ENCODE measurements at places on chromosomes 1 and 21.

DNA sequence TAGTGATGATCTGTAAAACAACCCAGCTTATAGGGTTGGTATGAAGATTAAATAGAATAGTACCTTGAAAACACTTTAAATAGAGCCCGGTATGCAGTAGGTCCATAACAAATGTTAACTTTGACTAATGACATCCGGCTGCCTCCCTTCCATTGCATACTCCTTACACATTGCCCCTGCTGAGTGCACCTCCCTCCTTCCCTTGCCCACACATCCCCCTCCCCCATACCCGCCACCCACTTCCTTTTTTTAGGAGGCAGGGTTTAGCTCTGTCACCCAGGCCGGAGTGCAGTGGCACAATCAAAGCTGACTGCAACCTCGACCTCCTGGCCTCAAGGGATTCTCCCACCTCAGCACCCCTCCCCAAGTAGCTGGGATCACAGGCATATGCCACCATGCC is 24.4 kb upstream of the ZC3H12A start:
- no peak for DNase-seq

GRCh38 chr1:237590386-237590785 is 300.3 kb downstream of the ZP4 start:
- DNase-seq: no peak

DNA sequence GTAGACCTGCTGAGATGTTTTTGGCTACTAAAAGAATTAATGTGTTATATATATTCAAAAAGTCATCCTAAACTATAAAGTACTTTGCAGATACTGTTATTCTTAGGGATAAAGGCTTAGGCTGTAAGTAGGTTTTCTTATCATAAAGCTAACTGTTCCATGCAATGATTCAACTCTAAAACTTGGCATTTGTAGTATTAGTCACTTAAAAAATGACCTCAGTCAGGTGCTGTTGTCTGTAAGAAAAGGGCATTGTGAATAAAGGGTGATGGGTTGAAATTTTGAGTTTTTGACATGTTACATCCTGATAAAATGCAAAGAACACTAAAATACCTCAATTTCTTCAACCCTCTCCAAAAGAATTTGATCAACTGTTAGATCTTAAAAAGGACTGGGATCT is 32.9 kb downstream of the ADCY10 start:
- DNase-seq: no peak

GRCh38 chr1:109621379-109622136 is 1.9 kb downstream of the AMPD2 start:
- no peak for DNase-seq

DNA sequence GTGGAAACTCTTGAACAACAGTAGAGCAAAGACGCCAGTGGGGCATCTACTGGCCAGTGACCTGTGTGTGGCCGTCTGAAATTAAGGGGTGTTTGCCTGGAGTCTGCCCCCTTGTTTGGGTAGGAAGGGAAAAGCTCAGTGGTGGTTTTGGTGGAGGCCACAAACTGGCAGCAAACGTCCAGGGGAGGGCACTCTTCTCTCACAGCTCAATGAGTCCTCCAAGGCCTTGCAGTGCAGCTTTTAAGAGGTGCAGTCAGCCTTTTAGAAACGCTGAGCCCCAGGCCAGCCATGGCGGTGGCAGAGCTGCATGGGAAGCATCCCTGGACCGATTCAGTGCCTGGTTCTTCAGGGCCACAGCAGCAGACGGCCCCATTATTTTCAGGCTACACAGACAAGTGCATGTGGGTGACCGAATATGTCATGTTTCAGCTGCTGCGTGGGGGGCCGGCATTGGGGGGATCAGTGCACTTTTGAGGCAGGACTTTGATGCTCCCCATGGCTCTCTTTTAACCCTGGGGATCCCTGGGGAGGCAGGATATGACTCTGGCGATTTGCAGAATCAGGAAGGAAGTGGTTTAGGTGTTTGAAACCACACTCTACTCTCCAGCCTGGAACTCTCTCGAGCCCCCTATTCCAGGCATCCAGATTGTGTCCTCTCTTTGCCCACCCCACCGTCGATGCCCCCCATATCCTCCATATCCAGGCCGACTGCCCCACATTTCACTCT is 414.0 kb downstream of the PRDM2 start:
- DNase-seq: peak; percentile 67

GRCh38 chr1:71967670-71968069 is 314.7 kb downstream of the NEGR1 start:
- no peak for DNase-seq

GRCh38 chr1:155942578-155943141 is 1.2 kb downstream of the RXFP4 start:
- DNase-seq: no peak

DNA sequence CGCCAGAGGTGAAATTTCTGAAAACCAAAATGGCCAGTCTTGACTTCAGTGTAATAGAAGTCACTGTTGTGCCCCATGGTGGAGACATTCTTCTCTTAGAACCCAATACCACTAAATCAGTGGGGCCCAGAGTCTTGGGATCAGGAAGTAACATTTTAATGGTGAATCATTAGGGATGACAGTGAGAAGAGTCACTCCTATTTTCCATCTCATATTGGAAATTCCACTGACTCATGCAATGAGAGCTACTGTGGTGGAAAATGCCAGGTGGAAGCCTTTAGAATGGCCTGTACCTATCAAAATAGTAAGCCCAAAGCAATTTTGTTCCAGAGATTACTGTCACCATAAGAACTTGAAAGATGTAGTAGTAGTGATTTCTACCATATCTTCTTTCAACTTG is 20.6 kb upstream of the PPM1J start:
- DNase-seq: no peak

DNA sequence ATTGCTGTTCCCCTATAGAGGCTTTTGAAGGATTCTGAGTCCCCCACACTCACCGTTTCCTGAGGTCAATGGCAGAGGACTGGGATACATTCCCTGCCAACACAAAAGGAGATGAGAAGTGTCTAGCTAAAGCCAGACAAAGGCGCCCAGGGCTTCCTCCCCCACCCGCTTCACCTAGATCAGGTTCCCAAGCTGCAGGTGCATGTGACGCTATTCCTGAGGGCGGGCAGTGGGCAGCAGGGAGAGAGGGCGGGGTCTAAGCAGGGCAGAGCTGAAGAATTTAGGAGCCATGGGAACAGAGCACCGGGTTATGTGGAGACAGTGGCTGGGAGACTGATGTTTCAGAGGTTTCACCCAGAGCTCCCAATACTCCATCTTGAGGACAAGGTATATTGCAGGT is 6.0 kb upstream of the ARHGEF2 start:
- DNase-seq: no peak

GRCh38 chr1:95138223-95138622 is 21.1 kb downstream of the TLCD4 start:
- DNase-seq: no peak

DNA sequence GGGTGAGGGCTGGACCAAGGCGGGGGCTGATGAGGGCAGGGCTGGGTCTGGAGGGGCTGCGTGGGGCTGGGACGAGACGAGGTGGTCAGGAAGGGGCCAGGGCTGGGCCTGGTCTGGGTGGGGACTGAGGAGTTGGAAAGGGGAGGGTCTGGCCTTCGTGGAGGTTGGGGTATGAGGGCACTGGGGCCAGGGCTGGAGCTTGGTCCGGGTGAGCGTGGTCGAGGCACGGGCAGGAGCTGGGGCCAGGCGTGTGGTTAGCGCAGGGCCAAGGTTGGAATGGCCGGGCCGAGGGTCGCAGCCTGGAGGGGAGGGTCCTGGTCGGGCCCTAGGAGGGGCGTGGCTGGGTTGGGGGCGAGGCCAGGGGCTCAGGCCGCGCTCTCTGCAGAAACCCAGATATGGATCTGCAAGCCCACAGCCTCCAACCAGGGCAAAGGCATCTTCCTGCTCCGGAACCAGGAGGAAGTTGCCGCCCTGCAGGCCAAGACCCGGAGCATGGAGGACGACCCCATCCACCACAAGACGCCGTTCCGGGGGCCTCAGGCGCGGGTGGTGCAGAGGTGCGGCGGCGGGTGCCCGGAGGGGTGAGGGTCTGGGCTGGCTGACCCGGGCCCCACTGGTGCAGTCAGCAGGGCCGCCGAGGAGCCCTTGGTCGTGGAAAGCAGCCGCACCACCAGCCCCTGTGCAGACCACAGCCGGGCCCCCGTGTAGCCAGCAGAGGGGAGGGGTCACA is 9.0 kb downstream of the TTLL10 start:
- DNase-seq: no peak

DNA sequence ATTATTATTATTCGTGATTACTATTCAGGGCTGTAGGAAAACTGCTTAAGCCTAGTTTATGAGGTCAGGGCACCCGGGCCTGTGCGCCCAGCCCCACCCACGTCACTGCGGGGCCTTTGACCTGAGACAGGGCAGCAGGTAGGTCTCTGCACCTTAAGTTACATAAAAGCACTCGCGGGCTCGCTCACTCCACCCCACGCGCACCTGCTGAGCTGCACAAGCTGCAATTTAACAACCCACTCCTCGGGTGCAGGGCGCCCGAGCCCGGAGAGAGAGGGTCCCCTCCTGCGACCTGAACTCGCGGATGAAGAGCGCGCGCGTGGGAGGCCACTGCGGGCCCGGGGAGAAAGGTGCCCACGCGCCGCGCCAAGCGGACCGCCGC is 477 bp downstream of the ICMT start:
- no peak for DNase-seq

GRCh38 chr21:28311411-28312190 is 681.1 kb downstream of the LTN1 start:
- DNase-seq: no peak

- DNase-seq: no peak
Measured at GRCh38 chr1:226804907-226805759, 65.3 kb upstream of the PSEN2 start.

- no peak for DNase-seq
Measured at GRCh38 chr1:52627028-52627427, 5.9 kb upstream of the SHISAL2A start.

DNA sequence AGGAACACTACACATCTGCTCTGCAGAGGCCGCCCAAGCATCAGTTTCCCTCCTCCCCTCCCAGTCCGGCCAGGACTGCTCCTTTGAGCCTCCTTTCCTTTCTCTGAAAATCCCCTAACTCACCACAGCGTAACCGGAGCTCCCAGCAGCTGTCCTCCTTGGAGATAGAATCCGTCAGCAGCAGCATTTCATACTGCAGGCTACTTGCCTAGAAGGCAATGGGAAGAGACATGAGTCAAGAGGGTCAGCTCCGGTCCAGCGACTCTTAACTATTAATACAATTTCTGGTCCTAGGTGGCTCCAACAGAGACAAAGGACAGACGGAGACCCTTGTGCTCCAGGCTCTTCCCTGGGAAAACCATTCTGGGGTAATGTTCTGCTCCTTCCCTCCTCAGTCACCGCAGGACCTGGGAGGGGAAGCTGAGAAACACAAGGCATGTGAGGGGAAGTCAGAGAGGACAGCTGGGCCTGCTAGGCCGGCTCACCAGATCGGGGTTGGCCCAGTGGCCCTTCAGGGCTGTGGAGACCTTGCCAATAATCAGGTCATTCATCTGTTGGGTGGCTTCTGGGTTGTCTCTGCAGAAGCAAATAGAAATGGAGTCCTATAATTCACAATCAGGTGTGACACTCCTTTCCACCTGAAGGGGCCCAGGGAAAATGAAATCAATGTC is 99.7 kb downstream of the UBR4 start:
- no peak for DNase-seq

DNA sequence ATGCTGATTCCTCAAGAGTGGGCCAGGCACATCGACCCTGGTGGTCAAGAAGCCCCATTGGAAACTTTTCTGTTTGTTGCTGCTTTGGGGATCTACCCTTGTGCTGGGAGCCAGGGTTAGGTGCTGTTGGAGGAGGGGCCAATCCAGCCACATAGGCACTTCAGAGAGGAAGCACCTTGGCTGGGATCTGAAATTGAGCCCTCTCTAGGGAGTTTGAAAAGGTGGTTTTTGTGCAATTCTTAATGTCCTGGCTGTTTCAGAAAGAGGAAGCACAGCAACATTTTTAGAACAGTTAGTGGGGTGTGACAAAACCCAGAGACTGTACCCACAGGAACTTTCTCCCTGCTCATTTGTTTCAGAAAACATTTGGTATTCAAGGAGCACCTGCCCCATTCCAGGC is 17.2 kb upstream of the BEND5 start:
- DNase-seq: no peak

- no peak for DNase-seq
Measured at GRCh38 chr1:216422821-216423520, at the start of gene USH2A. TSS of gene USH2A (minus strand) at chr1:216423448. CDS start at chr1:216422336, 1,112 bp downstream.

DNA sequence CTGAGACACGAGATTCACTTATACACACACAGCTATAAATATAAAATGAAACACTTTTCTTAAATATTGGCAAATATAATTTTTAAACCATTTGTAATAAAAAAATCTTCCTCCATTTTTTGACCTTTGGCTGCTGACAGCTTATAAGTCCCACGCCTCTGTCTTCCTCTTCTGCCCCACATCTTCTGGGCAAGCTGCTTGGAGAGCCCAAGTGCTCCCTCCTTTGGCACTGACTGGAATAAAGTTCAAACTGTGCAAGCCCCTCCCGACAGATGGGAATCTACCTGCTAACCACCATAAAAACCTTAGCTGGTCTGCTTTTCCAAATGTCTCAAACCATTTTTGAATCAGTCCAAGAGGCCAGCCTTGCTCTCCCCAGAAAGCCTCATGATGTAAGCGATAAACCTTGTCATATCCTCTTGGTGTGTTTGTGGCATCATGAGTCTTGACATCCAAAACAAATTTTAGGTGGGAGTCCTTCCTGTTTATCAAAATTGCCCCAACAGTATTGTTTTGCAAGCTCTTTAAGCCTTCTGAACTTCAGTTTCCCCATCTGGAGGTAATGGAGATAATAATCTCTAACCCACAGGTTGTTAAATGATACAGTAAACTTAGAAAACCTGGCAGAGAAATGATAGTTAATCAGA is 99.8 kb downstream of the SNX7 start:
- no peak for DNase-seq

DNA sequence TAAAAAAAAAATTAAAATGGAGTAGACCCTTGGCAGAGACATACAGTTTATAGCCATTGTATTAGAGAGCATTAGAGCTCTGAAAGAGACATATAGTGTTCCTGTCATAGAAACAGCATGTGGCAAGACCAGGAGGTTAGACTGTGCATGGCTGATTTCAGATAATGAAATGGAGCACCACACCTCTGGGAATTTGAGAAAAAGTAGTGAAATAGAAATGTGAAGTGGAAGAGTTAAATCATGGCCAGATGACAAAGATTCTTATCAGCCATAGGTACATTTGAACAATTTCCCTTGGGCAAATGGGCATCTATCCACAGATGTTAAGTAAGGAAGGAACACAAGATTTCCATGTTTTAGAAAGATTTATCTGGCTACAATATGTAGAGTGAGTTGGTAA is 1083.1 kb downstream of the PLA2G4A start:
- no peak for DNase-seq

Data from nucleus accumbens (tissue), 56 donors.